ENCODE measurements at places on chromosomes 5 and 9. TPM values are rescaled to one million over a fixed set of nuclear protein-coding genes. Genes with fewer than 3 reads are reported as not detected.

DNA sequence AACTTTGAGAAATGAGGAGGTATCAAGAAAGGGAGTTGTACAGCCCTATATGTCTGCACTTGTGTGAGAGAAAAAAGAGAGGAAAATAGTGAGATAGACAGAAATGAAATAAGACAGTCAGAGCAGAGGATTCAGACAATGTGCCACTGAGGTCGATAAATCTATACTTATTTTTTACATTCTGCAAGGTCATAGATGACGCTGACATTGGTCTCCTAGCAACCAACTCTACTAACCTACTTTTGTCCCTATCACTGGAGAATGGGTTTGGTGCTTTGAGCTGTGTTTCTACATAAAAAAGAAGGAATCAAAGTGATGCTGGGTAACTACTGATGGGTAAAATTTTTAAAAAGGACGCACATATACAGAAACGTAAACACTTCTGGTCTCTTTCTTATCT, 573.3 kb upstream of the RORB start:
- no peak for DNase-seq

- no peak for DNase-seq
Measured at GRCh38 chr9:90099262-90099963, 494.6 kb downstream of the GADD45G start.

DNA sequence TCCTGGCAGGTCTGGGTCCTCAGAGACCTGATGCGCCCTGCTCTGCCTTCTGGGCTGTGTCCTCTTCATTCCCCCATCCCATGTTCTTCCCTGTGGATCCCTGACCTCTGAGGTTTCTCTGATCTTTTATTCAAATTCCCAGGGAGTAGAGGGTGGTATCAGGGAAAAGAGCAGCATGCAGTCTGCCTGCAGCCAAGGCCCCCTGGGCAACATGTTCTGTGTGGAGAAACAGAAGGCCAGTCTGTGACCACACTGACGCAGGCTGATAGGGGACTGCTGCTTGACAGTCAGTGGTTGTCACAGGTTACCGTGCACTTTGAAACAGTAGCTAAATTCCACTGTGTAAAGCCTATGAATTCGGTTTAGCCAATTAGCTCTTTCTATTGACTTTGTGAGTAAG, 156.6 kb upstream of the IRX2 start:
- DNase-seq: no peak

Gene DDX41
- total RNA-seq: 125 TPM

Gene RNF183
- not detected for total RNA-seq

Gene PCA3
- not detected for total RNA-seq

Gene FOXD1
- total RNA-seq: 5.8 TPM

Gene ZNF462
- 19.7 TPM for total RNA-seq

Gene CENPK
- 4.5 TPM for total RNA-seq
